ENCODE measurements at places on chromosomes 2 and 18.

GRCh38 chr2:136651456-136652010 lies 113.8 kb upstream of the THSD7B start:
- no peak for DNase-seq

- DNase-seq: no peak
Observed at GRCh38 chr2:228658998-228659397, 477.5 kb upstream of the SPHKAP start.

DNA sequence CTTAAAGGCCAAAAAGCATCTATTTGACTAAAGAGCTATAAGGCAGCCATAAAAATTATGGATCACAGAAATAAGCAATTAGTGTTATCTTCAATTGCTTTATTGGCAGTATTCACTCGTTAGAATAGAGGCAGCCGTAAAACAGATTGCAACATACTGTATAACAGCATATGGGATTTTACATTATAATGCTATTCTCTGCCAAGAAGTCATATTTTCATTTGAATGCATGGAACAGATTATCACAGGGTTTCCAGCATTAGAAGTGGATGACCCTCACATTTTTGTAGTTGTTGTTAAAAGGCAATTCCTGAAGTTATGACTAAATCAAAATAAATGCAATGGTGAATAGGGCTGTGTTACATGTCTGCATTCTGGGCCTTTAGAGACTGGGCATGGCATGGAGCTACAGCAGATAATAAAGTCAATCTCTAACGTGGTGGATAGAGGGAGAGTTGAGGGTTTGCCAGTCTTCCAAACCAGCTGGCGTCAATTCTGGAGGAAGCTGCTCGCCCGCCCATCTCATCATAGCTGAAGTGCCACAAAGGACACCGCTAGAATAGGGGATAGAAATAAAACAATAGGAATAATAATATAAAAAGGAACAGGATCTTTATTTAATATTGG lies 155.4 kb upstream of the VRK2 start:
- no peak for DNase-seq

GRCh38 chr2:47655563-47655880 lies 127.4 kb upstream of the MSH6 start:
- no peak for DNase-seq

DNA sequence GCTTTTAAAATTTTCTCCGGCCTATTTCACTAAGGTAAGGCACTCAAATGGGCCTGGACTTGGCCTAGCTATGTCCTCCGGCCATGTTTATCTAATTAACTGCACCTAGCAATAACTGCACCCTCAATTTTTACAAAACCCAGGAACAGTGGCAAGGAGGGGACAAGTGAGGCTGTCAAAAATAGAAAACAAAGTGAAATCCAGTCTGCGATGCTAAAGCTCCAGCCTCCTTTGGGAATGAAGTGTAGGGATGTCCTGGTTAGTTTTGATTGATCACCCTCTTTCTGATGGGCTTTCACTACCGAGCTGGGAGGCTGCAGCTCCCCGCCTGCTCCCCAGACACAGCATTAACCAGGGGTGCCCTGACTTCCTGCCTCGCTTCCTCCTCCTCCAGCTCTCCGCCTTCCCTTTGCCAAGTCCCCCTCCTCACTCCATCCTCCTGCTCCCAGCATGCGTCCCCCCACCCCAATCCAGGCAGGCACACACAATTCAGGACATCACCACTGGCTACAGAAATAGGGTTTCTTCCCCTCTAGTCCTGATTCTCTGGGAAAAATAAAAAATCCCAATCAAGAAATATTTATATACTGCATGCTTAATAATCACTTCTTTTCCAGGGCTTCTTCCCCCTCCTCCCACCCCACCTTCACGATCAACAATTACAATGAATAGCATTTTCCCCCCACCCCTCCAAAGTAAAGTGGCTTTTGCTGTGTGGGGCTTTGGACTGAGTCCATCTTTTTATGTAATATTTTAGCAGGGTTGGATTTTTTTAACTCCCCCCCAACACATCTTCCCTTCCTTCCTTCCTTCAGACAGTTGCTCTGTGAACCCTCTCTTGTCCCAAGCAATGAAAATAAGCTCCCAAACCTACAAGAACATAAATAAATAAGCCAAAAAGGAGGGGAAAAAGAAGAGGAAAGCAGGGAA lies 3.3 kb upstream of the POU3F3 start:
- DNase-seq: no peak

DNA sequence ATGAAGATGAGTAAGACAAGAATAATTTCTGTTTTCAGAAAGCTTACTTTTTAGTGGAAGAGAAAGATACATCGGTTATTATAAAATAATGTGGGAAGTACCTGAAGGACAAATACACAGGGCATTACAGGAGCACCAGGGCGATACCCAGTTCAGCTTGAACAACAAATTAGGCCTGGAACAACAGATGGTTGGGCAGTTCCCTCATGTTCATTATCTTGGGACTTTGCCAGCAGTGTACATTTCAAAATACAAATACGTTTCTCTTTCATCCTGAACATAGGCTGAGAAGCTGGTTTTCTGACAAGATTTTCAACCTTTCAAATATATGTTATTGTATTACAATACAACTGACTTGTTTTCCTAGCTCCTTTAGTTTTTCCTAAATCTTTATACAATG lies 79.6 kb downstream of the TGIF1 start:
- DNase-seq: no peak

GRCh38 chr2:23420091-23420839 lies 35.3 kb downstream of the KLHL29 start:
- DNase-seq: peak; percentile 44

DNA sequence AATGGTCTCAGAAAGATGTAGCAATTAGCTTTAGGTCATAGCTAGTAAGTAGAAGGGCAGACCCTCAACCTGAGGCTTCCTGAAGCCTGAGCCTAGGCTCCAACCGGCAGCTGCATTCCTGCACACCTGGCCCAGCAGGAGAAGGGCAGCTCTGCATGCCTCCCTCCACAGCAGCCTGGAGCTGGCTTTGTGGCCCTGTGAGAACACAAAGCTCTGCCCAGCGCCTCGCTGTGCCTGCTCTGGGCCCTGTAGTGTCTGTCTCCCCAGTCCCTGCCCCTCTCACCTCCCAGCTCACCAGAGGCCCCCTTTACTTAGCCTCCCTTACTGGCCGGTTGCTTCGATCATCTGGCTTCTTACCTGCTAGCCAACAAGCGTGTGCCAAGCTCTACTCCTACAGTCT lies 6.7 kb downstream of the TMEM214 start:
- no peak for DNase-seq

DNA sequence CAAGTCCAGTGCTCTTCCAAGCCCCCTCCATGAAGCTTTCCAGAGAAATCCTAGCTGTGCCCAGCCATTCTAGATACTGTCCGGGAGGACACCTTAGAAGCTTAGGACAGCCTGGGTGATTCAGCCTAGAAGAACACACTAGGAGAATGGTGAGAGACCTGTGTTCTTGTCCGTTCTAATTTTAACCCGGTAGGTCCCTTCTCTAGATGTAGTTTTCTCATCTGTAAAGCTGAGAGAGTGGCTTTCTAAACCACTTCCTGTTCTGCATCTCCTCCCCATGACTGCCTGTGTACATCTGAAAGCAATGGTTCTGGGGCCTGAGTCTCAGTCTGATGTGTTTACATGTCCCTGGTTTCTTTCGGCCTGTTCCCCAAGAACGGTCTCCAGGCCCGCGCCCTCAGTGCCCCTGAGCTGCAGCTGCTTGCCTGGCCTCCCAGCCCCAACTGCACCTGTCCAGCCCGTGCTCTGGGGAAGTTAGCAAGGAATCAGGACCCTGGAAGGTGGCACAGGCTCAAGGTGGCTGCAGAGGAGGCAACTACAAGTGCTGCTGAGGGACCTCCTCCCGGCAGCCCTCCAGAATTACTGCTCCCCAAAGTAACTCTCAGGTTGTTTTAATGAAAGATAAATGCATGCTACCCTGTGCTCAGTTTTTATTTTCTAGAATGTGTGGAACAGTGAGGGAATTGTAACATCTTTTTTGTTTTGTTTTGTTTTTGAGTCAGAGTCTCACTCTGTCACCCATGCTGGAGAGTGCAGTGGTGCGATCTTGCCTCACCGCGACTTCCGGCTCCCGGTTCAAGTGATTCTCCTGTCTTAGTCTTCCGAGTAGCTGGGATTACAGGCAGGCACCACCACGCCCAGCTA lies 105.9 kb downstream of the LBH start:
- no peak for DNase-seq

GRCh38 chr2:80364524-80365212 lies 60.1 kb upstream of the LRRTM1 start:
- DNase-seq: no peak

- no peak for DNase-seq
Observed at GRCh38 chr2:20565623-20566236, 85.2 kb downstream of the HS1BP3 start.

DNA sequence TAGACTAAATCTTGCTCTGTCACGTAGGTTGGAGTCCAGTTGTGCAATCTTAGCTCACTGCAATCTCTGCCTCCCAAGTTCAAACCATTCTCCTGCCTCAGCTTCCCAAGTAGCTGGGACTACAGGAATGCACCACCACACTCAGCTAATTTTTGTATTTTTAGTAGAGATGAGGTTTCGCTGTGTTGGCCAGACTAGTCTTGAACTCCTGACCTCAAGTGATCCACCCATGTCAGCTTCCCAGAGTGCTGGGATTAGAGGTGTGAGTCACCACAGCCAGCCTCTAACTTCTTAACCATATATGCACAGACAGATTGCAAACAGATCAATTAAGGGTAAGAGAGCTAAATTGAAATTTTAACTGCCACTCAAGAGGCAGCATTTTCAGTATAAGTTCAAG lies 22.1 kb upstream of the CNGA3 start:
- no peak for DNase-seq

DNA sequence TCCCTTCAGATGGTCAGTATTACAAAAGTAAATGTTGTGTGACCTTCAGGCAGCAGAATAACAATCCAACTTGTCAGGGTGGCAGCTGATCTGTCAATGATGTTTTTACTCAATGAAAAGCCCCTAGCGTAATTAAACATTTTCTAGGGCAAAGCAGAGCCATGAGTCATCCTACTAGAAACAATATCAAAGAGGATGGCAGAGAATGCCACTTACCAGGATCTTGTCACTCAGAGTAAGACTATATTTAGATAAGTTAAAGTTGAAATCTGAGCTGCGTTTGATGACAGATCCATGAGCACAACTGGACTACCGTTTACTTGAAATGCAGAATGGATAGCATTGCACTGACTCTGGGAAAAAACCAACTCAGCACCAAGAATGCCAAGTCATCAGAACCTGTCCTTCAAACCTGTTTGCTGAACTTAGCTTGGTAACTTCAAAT lies 612.6 kb upstream of the ACVR2A start:
- no peak for DNase-seq

- DNase-seq: no peak
Observed at GRCh38 chr2:136361521-136361920, 243.6 kb upstream of the CXCR4 start.

GRCh38 chr2:42495234-42495581 lies 1.4 kb upstream of the KCNG3 start:
- no peak for DNase-seq

DNA sequence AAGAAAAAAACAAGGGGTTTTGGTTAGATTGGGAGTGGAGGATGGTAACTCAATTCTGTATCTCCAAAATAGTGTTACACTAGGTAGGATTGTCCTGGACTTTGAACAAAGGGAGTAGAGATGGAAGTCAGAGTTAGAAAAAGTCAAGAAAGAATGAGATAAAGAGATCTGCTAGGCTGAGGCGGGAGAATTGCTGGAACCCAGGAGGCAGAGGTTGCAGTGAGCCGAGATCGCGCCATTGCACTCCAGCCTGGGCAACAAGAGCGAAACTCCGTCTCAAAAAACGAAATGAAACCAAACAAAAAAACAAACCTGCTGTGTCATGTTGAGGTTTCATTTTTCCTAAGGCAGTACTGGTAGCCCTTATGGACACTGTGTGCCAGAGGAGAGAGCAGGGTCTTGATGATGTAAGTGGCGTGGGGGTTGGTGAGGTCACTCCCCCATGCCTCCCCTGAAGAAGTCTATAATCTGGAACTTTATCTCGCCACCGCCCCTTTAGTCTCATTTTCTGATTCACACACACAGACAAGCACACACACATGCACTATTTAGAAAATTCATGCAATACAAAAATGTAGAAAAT lies 10.5 kb downstream of the DRC1 start:
- no peak for DNase-seq

GRCh38 chr2:18176679-18177215 lies 298.3 kb downstream of the KCNS3 start:
- DNase-seq: no peak

- no peak for DNase-seq
Observed at GRCh38 chr2:28445448-28446258, 50.2 kb upstream of the PLB1 start.

GRCh38 chr2:17579605-17580318 lies 39.3 kb downstream of the VSNL1 start:
- no peak for DNase-seq

DNA sequence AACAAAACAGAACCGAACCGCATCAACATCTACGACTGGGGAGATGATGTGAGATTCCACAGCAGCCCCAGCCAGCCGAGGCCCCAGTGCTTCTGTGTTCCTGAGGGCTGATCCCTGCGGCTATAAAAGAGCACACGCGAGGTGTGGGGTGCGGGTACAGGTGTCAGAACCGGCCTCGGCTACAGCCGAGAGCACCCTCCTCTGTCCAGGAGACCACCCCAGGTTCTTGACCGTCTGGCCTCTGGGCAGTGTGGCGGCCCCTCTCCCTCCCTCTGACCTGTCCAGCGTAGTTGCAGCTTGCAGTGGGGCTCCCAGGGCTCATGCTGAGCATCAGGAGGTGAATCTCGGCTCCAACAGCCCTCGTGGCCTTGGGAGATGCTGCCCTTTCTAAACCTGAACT lies 23.7 kb downstream of the RTP5 start:
- no peak for DNase-seq

All from ecto neural progenitor cell (in vitro differentiated cells).